ENCODE measurements at places on chromosomes 6 and 20.

DNA sequence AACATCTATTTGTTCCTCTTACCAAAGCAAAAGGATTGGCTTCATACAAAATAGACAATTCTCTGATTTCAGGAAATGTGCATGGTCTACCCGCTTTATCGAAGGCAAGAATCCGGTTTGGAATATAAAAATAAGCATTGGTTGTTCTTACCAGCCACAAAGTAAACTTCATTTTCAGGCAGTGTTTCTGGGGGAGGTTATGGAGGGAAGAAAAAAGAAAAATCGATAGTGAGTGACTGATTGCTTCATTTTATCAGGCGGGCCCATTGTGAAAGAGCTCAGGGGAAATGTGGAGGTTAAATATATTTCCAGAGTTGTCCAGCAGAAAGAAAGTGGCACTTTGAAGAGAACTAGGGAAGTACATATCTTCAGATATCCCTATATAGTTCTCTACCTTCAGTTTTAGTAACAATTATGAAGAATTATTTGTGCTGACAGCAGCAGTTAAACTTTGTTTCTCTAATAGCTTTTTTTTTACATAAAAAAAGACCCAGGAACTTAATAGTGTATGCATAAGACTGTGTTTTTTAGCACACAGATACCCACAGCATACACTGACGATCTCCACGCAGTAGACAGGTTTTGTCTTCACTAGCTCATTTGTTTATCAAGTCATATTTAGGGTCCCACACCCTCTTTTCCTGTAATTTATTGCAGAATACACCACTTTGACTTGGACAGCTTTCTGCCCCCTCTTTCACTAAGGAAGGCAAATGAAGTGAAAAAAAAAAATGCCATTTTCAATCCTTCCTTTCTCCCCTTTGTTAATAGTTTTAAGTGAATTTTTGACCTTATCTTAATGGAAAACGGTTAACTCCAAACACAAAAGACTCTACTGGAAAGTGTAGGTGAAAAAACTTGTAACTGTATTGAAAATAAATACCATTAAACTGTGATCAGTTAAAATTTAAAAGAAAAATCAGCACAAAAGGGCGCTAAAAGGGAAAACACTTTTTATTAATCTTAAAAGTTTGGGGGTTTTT, 2.9 kb downstream of the POU3F2 start:
- no peak for DNase-seq

GRCh38 chr20:7879883-7880282, 60.4 kb downstream of the HAO1 start:
- DNase-seq, result peak; percentile 3

GRCh38 chr20:31987744-31988143, 19.8 kb downstream of the XKR7 start:
- DNase-seq, result peak; percentile 46

GRCh38 chr6:131013495-131013894, 49.5 kb downstream of the EPB41L2 start:
- peak; percentile 90 for DNase-seq

- DNase-seq, result peak; percentile 43
Measured at GRCh38 chr6:113301651-113302050, 555.5 kb upstream of the MARCKS start.

DNA sequence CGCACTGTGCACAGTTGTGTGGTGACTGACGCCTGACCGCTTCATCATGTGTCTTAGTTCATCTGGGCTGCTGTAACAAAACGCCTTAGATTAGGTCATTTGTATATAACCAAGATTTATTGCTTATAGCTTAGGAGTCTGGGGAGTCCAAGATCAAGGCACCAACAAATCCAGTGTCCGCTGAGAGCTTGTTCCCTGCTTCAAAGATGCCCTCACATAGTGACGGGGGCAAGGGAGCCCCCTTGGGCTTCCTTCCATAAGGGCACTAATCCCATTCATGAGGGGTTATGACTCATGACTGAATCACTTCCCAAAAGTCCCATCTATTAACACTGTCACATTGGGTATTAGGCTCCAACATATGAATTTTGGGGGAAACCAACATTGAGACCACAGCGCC, 34.6 kb downstream of the CYP24A1 start:
- peak; percentile 18 for DNase-seq

DNA sequence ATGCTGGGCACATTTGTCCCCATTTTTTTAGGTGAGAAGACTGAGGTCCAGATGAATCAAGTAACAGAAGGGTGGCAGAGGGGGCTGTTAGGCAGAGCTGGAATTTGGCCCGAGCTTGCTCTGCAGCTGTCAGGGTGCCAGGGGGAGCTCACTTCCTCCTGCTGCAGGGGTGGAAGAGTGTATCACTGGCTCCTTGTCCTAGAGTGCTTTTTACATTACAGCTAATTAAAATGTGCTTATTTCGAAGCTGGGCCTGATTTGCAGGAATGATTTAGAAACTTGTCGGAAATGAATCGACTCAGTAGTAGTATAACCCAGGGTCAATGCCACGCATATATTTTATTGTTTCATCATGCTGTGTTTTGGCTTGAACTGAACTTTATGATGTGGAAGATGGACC, 11.1 kb downstream of the TOX2 start:
- peak; percentile 78 for DNase-seq

GRCh38 chr20:3239026-3239866, at the start of gene SLC4A11:
SLC4A11 (minus strand) TSS chr20:3239190; CDS start chr20:3239137, 53 bp downstream.
- DNase-seq, result peak; percentile 80

DNA sequence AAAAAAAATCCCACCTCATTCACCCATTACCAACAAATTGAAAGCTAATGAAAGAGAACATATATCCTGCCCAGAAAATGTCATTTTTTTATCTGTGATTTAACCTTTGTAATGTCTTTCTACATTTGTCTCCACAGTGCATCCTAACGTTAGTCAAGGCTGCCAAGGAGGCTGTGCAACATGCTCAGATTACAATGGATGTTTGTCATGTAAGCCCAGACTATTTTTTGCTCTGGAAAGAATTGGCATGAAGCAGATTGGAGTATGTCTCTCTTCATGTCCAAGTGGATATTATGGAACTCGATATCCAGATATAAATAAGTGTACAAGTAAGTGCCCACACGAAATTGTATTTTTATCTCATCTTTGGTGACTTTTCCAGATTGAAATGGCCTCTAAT, 30.0 kb downstream of the RSPO3 start:
- no peak for DNase-seq

DNA sequence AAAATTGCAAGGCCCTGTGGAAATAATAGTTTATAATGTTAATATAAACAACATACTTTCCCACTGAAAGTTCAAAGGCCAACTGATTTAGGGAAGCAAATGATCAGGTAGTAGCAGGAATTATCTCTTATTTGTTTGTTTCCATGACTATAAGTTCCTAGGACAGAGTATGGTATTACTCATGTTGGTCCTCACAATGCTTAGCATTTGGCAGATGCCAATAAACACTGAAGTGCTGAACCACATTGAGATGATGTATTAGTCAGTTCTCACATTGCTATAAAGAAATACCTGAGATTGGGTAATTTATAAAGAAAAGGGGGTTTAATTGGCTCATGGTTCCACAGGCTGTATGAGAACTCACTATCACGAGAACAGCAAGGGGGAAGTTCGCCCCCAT, 129.6 kb upstream of the NUP153 start:
- DNase-seq, result peak; percentile 6

GRCh38 chr20:8254911-8255582, 123.0 kb downstream of the PLCB1 start:
- peak; percentile 49 for DNase-seq

GRCh38 chr20:37327748-37328147, 18.2 kb upstream of the SRC start:
- DNase-seq, result peak; percentile 87

- no peak for DNase-seq
Measured at GRCh38 chr6:92568541-92568940, 850.8 kb downstream of the EPHA7 start.

GRCh38 chr20:17344790-17345189, 118.0 kb downstream of the PCSK2 start:
- no peak for DNase-seq

GRCh38 chr6:129432738-129433137, 277.2 kb downstream of the ARHGAP18 start:
- DNase-seq, result peak; percentile 8

GRCh38 chr20:52493171-52493721, 301.7 kb upstream of the ZFP64 start:
- DNase-seq, result peak; percentile 73

GRCh38 chr6:14950103-14950969, 295.5 kb upstream of the JARID2 start:
- no peak for DNase-seq

- DNase-seq, result no peak
Measured at GRCh38 chr20:45105317-45105716, 4.4 kb upstream of the KCNS1 start.

- peak; percentile 39 for DNase-seq
Measured at GRCh38 chr20:25005220-25005619, 12.7 kb upstream of the APMAP start.

DNA sequence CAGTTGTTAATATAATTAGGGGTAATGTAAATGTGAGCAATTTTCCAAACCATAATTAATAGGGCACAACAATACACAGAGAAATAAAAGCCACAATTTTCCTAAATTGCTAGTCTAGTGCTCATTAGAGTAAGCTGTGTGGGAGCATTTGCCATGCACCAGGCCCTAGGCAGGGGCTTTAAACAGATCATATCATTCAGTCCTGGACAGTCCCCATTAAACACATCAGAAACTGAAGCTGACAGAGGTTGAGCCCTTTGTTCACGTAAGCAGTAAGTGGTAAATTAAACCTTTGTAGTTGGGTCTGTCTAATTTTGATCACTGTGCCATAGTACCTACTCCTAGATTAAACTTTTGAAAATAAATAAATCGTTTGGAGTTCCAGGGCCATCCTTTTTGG, 931.1 kb downstream of the C6orf118 start:
- DNase-seq, result no peak

GRCh38 chr6:3635482-3635881, 116.0 kb downstream of the PXDC1 start:
- no peak for DNase-seq

DNA sequence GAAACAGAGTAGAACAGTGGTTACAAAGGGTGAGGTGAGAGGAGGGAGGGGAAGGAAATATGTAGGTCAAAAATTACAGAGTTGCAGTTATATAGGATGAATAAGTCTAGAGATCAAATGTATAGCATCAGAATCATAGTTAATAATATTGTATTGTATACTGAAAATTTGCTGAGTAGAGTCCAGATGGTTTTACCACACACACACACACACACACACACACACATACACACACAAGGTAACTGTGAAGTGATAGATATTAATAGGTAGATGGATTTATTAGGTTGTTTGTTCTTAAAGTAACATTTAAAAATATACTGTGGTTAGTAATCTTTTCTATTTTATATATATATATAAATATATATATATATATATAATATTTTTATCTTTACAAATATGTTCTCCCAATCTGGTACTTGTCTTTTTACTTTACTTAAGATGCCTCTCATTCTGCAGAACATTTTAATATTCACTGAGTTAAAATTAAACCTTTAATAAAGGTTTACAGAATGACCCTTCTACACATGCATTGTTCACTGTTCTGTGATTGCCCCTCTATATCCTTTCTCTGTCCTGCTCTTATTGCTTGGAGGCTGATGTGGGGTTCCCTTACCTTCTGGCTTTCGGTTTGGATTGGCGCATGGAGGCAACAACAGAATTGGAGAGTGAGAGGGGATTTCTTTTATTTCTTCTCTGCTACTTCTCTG, 408 bp downstream of the PTCHD4 start:
- no peak for DNase-seq

- DNase-seq, result no peak
Measured at GRCh38 chr20:24158281-24158680, 169.7 kb upstream of the GGTLC1 start.
